ENCODE measurements at places on chromosomes 13 and 19.
A peak's percentile ranks its signal among the peaks of the same experiment; 100 is the strongest.

DNA sequence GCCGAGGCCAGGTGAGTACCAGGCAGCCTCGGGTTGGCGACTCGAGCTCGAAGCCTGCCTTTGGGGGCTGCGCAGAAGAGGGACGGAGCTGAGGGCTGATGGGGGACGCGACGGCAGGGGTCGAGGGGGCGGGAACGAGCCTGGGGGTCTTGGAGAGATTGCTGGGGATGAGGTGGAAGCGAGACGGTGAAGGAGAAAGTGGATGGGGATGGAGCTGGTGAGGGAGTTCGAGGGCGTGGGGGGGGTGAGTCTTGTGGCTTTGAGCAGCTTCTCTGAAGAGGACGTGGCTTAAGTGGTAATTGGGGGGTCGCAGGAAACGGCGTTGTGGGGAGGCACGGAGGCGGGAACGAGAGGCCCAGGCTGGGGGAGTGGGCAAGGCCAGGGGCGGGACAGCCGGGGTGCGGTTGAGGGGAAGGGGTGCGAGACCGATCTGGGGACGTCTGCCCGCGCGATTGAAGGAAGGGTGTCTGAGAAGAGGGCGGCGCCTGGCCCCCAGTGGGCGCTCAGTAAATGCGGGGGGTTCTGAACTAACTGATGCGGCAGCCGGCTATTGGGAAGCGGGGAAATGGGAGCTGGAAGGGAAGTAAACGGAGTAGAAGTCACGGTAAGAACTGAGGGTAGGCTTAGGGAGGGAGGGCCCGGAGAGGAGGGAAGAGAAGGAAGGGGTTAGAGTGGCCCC lies 426 bp downstream of the MYO9B start:
- DNase-seq: peak; percentile 50

DNA sequence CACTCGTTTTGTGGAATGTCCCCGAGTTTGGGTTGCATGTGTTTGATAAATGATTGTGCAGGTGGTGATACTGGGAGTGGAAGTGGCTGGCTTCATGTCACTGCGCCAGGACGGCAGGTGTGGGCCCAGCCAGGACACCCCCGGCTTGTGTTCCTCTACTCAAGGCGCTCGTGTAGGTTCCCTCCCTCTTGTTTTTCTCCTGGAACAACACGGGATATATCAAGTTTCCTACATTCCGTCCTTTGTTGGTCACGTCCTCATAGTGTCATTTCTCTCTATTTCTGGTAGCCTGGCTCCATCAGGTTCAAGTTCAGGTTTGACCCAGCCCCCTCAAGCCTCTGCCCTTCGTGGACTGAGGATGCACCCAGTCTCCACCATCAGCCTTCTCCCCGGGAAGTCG lies 16.3 kb downstream of the IL17D start:
- DNase-seq: no peak

- DNase-seq: no peak
Observed at GRCh38 chr13:114145722-114146121, 13.3 kb upstream of the RASA3 start.

- DNase-seq: no peak
Observed at GRCh38 chr19:38683393-38684077, 36.1 kb downstream of the ACTN4 start.

Measured in NCI-H524 (cell line).